ENCODE measurements at places on chromosomes 5 and 9. TPM values are rescaled to one million over a fixed set of nuclear protein-coding genes. Genes with fewer than 3 reads are reported as not detected.

Gene ECM2
- total RNA-seq: 1.2 TPM

Gene IQGAP2
- 0.71 TPM for total RNA-seq

Gene GALNT12
- 8.0 TPM for total RNA-seq

Gene WNK2
- not detected for total RNA-seq

Gene RXRA
- 17.7 TPM for total RNA-seq

Gene TNC
- total RNA-seq: 24.8 TPM

Gene PCDHA1
- not detected for total RNA-seq

Measured in myometrial cell (primary cell).